ENCODE measurements at places on chromosomes 12 and 14.

- no peak for DNase-seq
These were observed 98.8 kb upstream of the PDE3A start for GRCh38 chr12:20269337-20270067.

GRCh38 chr12:106919910-106920544 is 35.7 kb upstream of the TMEM263 start:
- peak; percentile 69 for DNase-seq

GRCh38 chr12:8914716-8915526 is 612 bp downstream of the PHC1 start:
- DNase-seq, result peak; percentile 67

DNA sequence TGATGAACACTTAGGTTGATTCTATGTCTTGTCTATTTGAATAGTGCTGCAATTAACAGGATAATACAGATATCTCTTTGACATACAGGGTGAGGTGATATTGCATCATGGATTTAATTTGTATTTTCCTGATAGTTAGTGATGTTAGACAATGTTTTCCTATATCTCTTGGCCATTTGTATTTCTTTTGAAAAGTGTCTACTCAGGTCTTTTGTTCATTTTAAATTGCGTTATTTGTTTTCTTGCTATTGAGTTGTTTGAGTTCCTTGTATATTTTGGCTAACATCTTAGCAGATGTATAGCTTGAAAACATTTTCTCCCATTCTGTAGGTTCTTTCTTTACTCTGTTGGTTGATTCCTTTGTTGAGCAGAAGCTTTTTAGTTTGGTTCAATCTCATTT is 460.6 kb downstream of the CCDC91 start:
- DNase-seq, result no peak

GRCh38 chr12:46676396-46676795 is 149.4 kb downstream of the SLC38A4 start:
- DNase-seq, result no peak

GRCh38 chr12:11633968-11634367 is 15.5 kb upstream of the ETV6 start:
- DNase-seq, result peak; percentile 25

DNA sequence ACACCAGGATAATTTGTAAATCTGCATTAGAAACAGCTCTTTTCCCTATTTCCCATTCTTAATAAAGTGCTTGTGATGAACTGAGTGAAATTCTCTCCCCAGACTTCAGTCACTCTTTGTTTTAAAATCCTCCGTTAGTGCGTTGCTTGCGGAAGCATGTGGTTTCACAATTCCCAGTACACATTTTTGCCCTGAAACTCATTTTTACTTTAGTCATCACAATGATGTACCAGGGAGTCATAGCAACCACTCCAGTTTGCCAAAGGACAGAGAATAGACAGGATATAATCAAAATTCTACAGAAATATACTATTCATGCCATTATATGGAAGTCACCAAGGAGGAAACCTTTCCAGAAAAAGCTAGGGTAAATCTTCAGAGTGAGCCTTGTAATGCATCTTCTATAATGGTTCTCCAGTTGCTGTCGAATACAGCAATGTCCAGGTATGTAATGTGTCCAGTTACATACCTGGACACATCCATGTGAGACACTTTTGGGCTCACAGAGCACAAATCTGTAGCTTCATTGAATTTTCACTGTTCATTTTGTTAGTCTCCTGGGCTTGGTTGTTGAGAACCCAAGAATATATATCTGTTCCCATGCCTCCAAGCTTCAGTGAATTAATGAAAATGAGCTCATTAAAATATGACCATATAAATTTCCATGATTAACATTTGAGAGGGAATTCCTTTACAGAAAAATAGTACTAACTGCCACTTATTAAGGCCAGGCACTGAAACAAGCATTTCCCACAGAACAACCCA is 57.8 kb downstream of the GPR135 start:
- DNase-seq, result peak; percentile 97

- DNase-seq, result no peak
These were observed 71.0 kb downstream of the TMTC2 start for GRCh38 chr12:82757656-82758055.

DNA sequence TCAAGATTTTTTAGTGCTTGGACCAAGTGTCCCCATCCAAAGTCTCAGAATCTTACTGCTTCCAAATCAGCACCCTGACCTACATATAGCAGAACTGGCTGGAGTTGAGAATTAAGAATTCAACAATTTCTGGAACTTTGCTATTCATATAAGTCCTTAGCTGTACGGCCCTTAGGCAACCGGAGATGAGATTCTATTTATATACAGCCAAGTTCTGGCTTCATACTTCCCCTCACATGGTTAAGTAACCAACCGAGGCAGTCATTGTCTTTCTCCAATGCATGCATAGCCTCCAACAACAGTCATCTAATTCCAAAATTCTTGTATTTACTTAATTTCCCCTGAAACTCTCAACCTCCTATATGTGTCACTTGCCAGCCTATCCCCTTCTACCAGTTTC is 76.6 kb downstream of the SINHCAF start:
- no peak for DNase-seq

- no peak for DNase-seq
These were observed 3.2 kb downstream of the PPP1R1A start for GRCh38 chr12:54585243-54585642.

- no peak for DNase-seq
These were observed 72.3 kb downstream of the ACADS start for GRCh38 chr12:120797677-120798642.

DNA sequence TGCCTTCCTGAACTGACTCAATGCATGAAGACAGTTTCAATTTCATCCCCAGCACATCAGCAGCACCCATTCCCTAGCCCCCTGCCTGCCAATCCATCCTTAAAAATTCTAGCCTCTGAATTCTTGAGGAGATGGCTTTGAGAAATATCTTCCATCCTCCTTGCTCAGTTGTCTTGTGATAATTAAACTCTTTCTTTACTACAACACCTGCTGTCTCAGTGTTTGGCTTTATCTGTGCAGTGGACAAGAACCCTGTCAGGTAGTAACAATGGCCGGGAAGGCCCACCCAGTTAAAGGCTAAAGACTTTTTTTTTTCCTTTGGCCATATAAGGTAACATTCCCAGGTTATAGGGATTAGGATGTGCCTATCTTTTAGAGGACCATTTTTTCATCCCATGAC is 114.4 kb upstream of the NAP1L1 start:
- no peak for DNase-seq

DNA sequence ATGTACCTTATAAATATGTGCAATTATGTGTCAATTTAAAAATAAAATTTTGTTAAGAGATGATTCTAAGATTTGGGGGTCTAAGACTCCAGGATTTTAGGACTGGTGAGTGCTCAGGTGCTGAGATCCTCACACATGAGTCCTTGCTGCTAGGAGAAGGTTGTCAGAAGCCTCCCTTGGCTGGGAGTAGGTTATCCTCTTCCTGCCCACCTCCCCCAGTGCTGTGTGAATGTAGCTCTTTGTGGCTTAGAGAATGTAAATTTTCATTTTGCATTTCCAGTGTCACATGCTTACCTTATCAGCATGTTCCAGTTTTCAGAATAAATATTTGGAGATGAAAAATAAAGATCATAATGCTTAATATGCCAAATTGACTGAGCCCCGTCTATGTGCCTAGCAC is 114.2 kb upstream of the MDM1 start:
- no peak for DNase-seq

GRCh38 chr12:53795927-53796326 is 44.1 kb upstream of the CISTR start:
- DNase-seq, result no peak

- DNase-seq, result peak; percentile 55
These were observed 65.6 kb upstream of the FUT8 start for GRCh38 chr14:65346895-65347294.

DNA sequence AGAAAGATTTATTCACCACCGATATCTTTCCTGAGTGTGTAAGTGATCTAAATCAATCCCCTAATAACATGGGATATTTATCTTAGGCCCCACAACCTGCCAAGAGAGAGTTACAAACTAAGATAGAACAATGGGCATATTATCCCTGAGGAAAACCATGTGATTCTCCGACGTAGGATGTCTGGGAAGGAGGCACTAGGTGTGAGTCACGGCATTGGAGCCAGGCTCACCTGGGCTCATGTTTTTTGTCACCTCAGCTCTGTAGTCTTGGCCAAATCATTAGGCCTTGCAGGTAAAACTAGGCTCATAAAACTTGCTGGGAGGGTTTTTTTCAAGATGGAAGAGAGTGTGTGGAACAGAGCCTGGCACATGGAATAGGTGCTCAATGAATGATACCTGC is 129.7 kb upstream of the PLEKHG7 start:
- no peak for DNase-seq

DNA sequence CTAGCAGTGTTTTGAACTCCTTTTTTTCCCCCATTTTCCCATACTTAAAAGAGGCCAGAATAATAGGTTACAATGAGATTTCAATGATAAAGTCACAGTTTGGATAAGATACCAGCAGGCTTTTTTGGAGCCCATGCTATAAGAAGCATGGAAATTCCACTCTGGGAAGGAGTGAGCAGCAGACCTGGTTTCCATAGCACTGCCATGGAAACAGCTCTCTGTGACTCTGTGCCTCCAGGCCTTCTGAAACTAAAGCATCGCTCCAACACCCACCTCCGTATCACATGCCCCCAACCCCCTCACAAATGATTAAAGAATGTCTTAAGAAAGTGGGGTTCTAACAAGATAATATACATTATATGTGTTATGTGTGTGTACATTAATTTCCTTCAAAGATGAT is 165.0 kb downstream of the GRIN2B start:
- no peak for DNase-seq

DNA sequence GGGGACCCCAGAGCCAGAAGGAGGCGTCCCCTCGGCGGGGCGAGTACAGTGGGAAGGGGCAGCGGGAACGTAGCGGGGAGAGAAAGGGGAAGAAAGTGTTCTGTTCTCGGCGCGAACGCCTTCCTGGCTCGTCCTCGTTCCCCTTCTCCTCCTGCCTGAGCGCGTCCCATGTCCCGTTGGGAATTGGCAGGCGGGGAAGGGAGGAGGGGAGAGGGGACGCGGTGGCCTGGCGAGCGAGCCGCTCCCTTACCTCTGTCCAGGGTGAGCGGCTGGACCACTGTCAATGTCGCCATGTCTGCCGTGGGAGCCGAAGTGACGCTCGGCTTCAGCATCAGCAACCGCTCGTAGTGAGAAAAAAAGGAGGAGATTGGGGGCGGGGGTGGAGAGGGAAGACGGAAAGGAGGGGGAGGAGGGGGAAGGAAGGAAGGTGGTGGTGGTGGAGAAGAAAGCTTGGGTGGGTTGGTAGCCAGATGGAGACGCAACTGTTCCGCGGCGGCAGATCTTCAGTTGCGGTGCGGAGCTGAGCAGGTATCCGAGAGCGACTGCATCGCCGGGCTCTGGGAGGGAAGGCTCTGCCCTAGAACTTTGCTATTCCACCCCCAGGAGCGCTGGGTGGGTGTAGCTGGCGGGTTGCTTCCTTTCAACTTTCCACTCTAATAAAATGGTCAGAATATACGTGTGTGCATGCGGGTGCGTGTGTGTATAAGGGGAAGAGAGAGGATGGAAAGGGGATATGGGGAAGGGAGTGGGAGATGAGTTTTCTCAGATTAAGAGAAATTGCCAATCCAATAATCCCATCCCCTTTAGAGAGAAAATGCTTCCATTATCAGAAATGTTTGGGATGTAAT is at the start of gene LIN7A:
Gene LIN7A, minus strand, starts transcription at position 544 of the 848 bp plus-strand sequence. Its CDS starts 212 bp downstream, at position 332.
- DNase-seq, result peak; percentile 44

- no peak for DNase-seq
These were observed 20.1 kb upstream of the LDHB start for GRCh38 chr12:21677622-21678277.

DNA sequence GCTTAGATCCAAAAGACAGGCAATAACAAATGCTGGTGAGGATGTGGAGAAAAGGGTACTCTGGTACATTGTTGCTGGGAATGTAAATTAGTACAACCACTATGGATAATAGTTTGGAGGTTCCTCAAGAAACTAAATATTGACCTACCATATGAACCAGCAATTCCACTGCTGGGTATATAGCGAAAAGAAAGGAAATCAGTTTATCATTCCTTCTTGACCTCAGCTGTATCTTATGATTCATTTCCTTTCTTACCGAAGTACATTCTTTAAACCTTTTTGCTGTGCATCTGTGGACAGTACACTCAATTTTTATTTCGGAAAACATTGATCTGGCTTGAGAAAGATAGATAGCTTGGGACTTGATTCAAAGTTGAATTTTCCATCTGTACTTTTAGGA is 183.2 kb upstream of the LRFN5 start:
- DNase-seq, result no peak

DNA sequence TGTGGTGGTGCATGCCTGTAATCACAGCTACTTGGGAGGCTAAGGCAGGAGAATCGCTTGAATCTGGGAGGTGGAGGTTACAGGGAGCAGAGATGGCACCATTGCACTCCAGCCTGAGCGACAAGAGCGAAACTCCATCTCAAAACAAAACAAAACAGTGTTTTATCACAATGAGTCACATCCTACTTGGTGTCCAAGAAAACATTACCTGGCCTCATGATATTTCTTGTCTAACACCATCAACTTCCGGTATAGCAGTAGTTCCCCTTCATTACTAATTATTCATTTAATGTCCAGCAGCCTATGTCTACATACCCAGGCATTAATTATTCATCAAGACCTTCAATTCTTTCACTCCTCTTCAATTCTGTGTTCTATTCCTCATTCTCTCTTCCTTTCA is 115.5 kb downstream of the CCDC59 start:
- no peak for DNase-seq

Measured in GM23248 (cell line).